SK-MEL-5 (cell line): ENCODE measurements at places on chromosomes 6 and 20.

DNA sequence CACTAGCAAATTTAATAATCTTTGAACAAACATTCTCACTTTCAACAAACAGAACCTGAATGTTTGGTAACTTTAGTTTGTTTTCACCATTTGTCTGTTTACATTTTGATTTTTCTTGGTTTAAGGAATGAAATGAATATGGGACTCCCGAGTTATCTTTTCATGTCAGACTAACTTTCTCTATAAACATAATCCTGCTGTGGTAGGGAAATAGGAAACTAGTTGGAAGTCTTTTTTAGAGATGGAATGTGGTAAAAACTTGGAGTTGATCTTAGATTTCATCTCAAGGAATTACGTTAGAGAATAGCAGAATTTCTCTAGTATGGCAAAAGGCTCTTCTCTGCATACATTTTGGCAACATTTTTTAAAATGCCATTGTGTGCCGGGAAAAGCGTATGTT lies 206.5 kb downstream of the CDKAL1 start:
- no peak for DNase-seq

GRCh38 chr20:17849901-17850683 lies 118.5 kb downstream of the SNX5 start:
- no peak for DNase-seq

GRCh38 chr6:142333431-142333830 lies 31.6 kb downstream of the ADGRG6 start:
- no peak for DNase-seq

DNA sequence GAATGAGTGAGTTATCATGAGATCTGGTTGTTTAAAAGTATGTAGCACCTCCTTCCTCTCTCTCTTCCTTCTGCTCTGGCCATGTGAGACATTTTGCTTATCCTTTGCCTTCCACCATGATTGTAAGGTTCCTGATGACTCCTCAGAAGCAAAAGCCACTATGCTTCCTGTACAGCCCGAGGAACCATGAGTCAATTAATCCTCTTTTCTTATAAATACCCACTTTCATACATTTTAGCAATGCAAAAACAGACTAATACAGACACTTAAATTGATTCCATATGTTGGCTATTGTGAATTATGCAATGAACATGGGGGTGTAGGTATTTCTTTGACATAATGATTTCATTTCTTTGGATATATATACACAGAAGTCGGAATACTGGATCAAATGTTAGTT lies 792.8 kb upstream of the EYS start:
- no peak for DNase-seq

DNA sequence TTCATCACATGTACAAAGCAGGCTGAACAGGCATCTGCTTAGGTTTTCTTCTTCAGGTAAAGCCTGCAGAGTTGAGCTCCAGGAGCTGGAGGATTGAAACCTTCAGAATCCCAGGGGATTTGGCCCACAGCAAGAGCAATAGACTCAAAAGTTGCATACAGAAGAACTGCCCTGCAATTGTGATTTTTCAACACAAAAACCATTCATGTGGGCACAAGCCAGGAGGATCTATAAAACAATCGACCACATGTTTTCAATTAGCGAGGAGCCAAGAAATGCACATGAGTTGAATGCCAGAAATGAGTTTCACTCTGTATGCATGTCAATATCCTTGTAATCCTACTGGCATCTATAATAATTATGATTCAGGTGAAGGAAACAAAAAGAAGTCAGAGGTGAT lies 576.4 kb downstream of the HDGFL1 start:
- DNase-seq: no peak

DNA sequence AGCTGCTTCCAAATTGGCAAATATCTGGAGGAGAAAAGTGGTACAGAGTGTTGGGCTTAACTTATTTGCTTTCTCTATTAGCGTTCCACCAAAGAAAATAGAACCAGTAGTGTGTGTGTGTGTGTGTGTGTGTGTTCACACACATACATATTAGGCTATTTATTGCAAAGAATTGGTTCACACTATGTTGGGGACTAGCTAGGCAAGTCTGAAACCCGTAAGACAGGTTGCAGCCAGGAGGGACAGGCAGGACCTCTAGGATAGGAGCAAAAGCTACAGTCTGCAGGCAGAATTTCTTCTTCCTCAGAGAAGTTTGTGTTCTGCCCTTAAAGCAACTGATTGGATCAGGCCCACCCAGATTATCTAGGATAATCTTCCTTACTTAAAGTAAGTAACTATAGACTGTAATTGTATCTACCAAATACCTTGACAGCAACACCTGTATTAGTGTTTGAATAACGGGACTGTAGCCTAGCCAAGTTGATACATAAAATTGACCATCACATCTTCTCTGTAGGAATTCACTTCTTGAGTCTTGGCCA lies 12.8 kb downstream of the KCTD20 start:
- no peak for DNase-seq

- no peak for DNase-seq
These were observed 133.2 kb upstream of the RPS6KA2 start for GRCh38 chr6:166760288-166760687.

DNA sequence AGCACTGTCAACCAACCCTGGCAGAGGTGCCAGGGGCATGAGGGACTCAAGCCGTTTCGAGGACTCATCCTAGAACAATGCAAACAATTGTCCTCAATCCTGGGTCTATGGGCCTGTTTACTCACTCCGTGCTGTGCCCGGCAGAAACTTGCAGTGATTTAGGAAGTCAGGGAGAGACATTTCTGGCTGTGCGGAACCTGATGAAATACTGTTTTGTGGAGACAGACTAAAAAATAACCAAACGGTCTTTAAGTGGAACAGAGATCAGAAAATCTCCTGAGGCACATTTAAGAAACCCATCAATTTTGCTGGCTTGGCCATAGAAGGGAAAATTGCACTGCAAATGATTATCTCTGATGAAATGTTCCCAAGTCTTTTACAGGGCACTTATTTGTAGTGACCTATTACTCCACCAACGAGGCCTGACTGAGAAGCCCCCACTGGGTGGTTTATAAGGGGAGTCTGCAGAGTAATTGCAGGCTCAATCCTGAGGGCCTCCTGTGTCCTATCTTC lies 79.8 kb upstream of the KCNK16 start:
- peak; percentile 46 for DNase-seq
